ENCODE measurements at places on chromosomes 6 and 20.
A peak's percentile ranks its signal among the peaks of the same experiment; 100 is the strongest.

GRCh38 chr6:141956046-141956761 lies 176.5 kb upstream of the GJE1 start:
- no peak for DNase-seq

DNA sequence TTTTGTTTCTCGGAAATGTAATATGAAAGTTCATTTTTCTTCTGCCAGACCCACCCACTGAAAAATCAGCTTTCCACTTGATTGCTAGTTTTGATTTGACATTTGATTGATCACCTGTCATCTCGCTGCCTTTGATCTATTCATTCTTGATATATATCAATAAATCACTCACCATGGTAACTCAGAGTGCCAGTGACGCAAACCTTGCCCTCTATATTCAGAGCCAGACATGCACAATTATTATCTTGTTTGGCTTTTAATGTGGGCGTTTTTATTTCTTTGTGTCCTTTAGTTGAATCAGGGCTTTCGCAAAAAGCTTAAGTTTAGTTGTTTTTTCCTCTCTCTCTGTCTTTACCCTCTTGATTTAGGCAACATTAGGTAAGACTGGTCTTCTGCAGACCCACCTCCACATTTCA lies 2.0 kb downstream of the TSHZ2 start:
- peak; percentile 71 for DNase-seq

DNA sequence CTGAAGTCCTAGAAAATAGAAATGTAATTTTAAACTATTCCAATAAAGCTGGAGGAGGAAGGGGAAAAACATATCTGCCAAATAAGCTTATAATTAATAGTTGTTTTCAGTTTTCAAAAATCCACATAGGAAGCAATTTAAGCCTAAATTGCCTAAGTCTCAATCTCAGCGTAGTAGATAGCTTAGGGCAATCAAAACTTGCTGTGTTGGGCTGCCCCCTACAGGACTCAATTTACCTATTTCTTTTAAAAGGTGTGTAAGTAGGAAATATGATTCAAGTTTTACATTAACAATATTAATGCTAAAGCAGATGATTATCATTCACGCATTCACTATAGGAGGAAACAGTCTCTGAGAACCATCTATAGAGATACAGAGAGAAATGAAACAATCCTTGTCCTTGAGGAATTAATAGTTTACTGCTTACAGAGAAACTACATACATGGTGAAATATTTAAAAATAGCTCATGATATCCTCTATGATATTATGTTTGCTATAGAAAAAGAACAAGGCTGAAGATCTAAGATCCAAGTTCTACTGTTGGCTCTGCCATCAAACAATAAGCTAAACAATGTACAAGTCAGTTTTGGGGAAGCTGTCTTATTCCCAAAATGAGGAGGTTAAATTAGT lies 102.1 kb downstream of the ATG5 start:
- DNase-seq, result peak; percentile 82

DNA sequence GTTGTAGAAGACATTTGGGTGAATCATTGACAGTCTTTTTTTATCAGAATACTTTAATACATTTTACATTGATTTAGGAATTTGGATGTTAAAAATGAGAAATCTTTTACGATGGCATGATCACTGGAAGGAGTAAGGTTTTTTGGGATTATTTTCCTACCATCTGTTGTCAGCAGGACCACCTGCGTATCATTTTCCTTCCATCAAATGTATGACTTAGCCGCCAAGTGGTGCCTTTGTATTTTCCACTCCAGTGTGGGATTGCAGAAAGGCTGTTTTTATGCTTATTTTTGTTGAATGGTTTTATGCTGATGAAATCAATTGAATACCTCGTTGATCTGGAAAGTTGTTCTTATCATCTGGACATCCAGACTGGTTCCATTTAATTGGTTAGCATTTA lies 35.8 kb downstream of the AKAP12 start:
- no peak for DNase-seq

Measured in CD4-positive, alpha-beta T cell treated with Interleukin-12 subunit alpha and Interleukin-12 subunit beta, for 1 hour (primary cell).